ENCODE measurements at places on chromosomes 7 and 10.

DNA sequence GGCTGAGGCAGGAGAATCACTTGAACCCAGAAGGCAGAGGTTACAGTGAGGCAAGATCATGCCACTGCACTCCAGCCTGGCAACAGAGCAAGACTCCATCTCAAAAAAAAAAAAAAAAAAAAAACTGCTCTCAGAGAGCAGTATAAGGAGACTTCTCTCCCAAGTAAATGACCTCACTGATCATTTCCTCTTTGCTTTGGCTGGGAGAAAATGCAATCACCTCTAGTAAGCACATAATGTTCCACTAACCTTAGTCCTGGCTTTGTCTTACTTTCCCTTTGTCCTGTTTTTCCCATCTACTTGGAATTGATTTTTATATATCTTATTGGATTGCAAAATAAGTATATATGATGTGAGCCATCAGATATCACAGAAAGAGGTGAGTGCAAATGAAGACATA, 2.5 kb downstream of the SLC25A13 start:
- no peak for DNase-seq

DNA sequence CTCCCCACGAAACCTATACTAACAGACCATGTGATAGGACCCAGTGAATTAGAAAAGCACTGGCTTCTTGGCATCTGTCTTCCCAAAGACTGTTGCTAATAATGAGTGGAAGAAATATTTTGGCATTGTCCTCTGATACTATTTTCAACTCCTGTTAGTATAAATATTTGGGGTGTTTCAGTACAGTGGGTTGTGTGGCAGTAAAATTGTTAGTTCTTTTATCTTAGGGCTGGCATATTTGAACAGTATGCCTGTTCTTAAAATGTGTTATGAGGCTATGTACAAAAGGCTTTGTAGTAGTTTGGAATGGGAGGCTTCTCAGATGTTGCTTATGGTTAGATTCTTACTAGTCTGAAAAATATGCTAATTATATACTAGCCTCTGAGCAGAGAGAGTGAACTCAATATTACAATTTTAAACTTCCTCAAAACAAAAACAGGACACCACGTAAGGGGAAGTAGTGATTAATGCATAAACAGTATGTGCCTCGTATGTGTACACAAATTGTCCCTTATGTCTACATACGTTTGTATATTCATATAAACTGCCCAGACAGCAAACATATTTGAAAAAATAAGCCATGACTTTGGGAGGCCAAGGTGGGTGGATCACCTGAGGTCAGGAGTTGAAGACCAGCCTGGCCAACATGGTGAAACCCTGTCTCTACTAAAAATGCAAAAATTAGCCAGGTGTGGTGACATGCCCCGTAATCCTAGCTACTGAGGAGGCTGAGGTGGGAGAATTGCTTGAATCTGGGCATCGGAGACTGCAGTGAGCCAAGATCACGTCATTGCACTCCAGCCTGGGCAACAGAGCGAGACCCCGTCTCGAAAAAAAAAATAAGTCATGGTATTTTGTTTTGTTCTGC, 115.4 kb downstream of the ARID5B start:
- DNase-seq: no peak

DNA sequence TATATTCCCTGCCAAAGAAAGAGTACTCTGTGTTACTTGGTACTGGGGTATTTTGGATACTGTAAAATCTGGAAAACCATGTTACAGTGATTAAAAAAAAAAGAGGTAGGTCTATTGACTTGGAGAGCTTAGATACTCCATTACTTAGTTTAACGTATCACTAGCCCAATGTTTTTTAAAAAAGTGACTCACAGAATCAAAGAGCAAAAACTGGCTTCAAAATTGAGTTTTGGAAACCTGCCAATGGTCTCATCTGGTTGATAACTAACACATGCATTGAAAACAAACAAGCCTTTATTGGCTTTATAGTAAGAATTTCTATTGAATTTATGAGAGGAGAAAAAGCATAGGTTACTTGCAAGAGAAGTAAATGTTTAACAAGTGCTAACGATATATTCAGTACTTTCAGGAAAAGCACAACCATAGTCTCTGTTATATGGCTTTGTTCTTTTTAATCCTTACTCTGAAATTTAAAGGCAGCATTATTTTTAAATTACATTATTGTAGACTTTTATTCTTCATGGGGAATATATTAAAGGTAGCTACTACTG, 563.3 kb upstream of the SORCS1 start:
- no peak for DNase-seq

DNA sequence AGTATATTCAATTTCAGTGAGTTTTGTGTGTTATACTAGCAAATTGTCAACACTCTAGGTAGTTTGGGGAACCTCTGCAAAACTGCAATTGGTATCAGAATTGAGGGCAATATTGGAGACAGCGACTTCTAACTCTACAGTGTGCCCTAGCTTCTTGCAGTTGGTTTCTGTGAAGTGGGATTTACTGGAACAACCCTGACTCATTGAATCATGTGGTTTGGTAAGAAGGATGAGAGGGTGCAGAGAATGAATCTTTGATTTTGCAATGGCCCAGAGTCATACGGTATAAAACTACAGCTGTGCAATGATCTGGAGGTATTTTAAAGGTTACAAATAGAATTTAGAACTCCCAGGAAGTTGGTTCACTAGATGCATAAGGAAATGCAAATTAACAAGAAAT, 129.1 kb upstream of the PPP1R3A start:
- no peak for DNase-seq

All from activated CD4-positive, alpha-beta T cell treated with anti-CD3 and anti-CD28 coated beads for 24 hours (primary cell).